ENCODE measurements at places on chromosomes 7 and 10. TPM values are rescaled to one million over a fixed set of nuclear protein-coding genes. Genes with fewer than 3 reads are reported as not detected.

The TEX47 gene
- total RNA-seq = not detected

The ABCB1 gene
- total RNA-seq = 71.1 TPM

The TUBGCP2 gene
- 68.0 TPM for total RNA-seq

The LRGUK gene
- total RNA-seq = 3.1 TPM

The SFRP4 gene
- 0.76 TPM for total RNA-seq

The ADAM12 gene
- 3.8 TPM for total RNA-seq

The RSPH10B2 gene
- total RNA-seq = 2.8 TPM

Data from dorsolateral prefrontal cortex (tissue), 122 donors.